ENCODE measurements at places on chromosomes 2 and 18. TPM values are rescaled to one million over a fixed set of nuclear protein-coding genes. Genes with fewer than 3 reads are reported as not detected.

The DRC1 gene
- total RNA-seq = 0.18 TPM

DNA sequence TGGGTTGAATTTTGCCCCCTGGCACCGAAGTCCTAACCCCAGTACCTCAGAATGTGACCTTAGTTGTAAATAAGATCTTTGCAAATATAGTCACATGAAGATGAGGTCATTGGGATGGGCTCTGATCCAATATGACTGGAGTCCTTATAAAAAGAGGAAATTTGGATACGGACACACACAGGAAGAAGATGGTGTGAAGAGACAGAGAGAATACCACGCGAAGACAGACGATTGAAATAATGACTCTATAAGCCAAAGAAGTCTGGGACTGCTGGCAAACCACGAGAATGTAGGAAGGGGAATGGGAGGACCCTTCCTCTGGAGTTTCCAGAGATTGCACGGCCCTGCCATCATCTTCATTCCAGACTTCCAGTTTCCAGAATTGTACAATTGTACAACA lies 98.6 kb downstream of the CPO start:
- DNase-seq = no peak

- DNase-seq = no peak
These were observed 5.2 kb downstream of the SKOR2 start for GRCh38 chr18:47246027-47246971.

DNA sequence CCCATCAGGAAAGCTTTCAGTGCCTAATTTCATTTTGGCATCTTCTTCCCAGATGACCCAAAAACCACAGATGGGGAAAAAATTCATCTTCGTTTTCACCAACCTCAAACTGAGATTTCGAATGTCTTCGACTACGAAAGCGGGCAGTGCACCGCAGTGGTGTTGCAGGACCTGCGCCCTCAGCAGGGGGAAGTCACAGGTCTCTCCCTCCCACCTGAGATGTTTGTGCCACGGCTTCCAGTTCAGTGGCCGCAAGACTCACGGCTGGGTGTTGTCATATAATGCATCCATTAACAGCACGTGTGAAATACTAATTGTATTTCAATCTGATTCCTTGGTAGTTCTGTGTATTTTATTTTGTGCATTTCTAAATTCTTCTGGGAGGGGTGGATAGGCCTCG lies 66.2 kb upstream of the SALL3 start:
- no peak for DNase-seq

DNA sequence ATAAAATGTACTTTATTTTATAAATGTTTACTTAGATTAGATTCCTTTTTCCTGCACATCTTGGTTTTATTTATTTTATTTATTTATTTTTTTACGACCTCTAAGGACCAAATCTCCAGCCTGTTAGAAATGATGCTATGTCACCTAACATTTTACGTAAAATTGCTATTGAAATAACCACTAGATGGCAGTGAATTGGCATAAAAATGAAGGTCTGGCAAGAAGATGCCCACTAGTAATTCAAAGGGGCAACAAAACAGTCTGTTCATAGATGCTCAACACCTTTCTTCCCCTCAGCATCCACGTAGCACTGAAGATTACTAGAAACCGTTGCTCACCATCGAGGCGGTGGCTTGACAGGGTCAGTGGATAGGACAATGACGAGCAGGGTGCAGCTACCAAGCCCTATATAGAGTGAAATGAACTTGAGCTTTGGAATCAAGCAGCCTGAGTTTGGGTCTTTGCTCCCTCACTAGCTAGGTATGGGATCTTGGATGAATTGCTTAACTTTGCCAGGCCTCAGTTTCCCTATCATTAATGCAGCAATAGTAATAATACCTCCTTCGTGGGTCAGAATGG lies 128.7 kb upstream of the L3MBTL4 start:
- DNase-seq = peak; percentile 55

DNA sequence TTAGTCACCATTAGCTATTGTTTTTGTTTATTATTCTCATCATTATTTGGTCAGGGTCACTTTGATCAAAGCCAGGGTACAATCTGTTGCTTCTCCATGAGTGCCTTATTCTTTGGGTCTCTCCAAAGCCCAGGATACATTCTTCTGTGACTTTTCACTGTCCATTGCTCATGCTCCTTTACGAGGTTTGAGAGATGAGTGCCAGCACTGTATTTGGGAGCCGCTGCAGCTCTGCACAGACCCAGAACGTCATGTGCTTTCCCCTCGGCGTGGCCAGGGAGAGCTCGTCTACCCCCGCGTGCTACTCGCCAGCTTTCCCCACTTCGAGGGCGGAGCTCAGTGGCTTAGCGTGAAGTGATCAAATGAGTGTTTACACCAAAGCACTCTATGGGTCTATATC lies 123.7 kb downstream of the COL6A3 start:
- peak; percentile 77 for DNase-seq

- no peak for DNase-seq
These were observed 475 bp downstream of the SLC4A1AP start for GRCh38 chr2:27664154-27664574.

- no peak for DNase-seq
These were observed 1.4 kb downstream of the ARID5A start for GRCh38 chr2:96537734-96538486.

GRCh38 chr18:58042826-58043490 lies 1.1 kb upstream of the NEDD4L start:
- DNase-seq = no peak

DNA sequence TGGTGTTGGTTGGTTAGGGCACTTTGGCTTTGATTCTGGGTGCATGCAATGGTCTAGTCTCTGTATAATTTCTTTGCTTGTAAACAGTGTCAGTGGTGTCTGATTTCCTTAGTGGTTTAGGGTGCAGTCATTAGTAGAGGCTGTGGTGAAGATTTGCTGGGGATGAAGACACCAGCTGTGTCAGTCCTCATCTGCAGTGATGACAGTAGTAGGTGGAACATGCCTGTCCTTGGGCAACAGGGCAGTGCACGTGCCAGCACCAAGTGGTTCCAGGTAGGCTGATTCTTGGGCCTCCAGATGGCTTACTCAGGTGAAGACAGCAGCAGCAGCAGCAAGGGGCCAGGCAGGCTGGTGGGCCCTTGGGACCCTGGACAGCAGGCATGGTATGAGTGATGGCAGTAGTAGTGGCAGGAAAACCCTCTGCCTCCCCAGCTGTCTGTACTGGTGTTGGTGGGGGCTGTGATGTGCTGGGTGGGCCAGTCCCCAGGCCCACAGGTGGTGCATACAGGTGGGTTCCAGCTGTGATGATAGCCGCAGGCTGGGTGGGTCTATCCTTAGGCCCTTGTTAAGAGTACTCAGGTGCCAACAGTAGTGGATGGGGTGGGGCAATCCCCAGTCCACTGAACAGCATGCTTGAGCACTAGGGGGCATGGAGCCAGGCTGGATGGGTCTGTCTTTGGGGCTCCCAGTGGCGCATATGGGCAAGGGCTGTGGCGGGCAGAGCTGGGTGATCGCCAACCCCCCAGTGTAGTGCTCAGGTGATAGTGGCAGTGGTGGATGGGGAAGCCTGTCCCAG lies 140.7 kb upstream of the THUMPD2 start:
- DNase-seq = no peak

All from IMR-90 (cell line).